ENCODE measurements at places on chromosomes 1 and 21.

DNA sequence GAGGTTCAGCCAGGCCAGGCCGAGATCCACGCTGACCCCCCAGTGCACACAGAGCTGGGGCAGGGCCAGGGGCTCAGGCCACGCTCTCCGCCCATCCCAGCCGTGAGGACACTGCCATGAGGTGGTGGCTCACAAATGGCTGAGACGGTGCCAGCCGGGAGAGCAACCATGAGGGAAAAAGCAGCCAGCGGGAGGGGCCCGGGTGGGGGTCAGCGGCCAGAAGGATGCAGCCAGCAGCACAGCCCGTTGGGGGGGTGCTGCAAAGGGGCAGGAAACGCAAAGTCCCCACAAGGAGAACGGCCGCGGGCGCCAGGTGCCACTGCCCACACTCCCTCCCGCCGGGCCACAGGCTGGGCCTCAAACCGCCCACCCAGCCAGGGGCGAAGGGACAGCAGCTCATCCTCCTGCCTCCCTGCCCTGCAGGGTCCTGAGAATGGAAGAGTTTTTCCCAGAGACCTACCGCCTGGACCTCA, 8.3 kb downstream of the TTLL10 start:
- DNase-seq: no peak

GRCh38 chr21:31952828-31953227, 80.0 kb downstream of the HUNK start:
- DNase-seq: no peak

GRCh38 chr1:236808564-236809130, 13.6 kb downstream of the MTR start:
- DNase-seq: no peak

- peak; percentile 54 for DNase-seq
These were observed 54.3 kb downstream of the ADARB1 start for GRCh38 chr21:45128613-45129188.

DNA sequence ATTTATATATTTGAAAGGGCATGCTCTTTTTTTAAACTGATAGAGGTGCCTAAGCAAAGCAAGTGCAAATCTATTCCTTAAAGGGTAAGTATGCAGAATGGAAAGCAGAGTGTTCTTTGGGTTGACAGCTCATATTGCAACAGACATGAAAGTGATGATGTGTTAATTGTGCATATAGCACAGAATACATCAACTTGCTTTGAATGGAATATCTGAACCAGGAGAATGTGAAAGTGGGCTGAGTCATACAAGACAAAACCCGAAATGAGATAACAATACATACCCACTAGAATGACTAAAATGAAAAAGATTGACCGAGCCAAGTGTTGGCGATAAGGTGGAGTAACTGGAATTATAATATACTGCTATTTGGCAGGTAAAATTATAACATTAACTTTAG, 4.3 kb downstream of the CR1 start:
- no peak for DNase-seq

- DNase-seq: peak; percentile 37
These were observed 3.1 kb upstream of the YRDC start for GRCh38 chr1:37811027-37811655.

DNA sequence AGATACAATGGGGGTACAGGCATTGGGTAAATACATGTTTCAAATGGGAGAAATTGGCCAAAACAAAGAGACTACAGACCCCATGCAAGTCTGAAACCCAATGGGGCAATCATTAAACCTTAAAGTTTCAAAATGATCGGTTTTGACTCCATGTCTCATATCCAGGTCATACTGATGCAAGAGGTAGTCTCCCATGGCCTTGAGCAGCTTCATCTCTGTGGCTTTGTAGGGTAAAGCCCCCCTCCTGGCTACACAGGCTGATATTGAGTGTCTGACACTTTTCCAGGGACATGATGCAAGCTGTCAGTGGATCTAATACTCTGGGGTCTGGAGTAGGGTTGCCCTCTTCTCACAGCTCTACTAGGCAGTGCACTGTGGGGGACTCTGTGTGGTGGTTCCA, 286.1 kb downstream of the LRRIQ3 start:
- DNase-seq: no peak

DNA sequence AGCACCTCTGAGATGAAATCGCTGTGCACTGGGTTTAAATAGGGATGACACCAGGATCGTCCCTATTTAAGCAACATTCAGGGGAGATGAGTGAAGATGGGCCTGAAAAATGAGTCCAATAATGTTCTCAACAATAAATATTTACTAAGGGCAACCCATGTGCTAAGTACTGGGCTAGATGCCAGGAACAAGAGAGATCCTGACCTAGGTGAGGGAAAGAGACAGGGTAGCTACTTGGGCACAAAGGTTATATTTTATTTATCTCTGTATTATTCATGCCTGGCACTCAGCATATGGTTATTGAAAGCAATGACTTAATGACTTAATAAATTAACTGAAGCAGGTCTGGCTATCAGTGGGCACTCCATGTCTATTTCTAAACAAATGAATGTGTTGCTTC, 27.4 kb upstream of the AVPR1B start:
- no peak for DNase-seq

GRCh38 chr1:235563513-235564061, 59.3 kb upstream of the B3GALNT2 start:
- DNase-seq: no peak

GRCh38 chr1:206029484-206029883, 5.8 kb upstream of the CTSE start:
- no peak for DNase-seq

DNA sequence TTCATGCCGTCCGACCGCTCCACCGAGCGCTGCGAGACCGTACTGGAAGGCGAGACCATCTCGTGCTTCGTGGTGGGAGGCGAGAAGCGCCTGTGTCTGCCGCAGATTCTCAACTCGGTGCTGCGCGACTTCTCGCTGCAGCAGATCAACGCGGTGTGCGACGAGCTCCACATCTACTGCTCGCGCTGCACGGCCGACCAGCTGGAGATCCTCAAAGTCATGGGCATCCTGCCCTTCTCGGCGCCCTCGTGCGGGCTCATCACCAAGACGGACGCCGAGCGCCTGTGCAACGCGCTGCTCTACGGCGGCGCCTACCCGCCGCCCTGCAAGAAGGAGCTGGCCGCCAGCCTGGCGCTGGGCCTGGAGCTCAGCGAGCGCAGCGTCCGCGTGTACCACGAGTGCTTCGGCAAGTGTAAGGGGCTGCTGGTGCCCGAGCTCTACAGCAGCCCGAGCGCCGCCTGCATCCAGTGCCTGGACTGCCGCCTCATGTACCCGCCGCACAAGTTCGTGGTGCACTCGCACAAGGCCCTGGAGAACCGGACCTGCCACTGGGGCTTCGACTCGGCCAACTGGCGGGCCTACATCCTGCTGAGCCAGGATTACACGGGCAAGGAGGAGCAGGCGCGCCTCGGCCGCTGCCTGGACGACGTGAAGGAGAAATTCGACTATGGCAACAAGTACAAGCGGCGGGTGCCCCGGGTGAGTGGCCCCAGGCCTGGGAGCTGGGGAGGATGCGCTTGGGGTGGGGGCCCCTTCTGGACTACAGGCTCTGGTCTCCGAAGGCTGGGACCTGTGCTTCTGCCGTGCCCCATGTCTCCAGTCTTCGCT, 1.1 kb downstream of the SKI start:
- no peak for DNase-seq

DNA sequence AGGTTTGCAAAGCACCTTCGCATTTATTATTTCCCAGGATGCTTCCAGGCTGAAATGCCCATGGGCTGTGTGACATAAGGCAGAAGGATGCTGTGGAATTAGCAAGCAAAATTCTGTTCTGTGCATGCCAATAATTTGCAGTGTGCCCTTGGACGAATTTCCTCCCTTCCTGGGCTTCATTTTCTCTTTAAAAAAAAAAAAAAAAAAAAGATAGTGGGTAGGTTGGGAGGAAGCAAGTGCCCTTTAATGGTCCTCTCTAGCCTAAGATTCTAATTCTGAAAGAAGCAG, 2.5 kb upstream of the ID3 start:
- DNase-seq: no peak

- no peak for DNase-seq
These were observed 8.3 kb downstream of the TTC22 start for GRCh38 chr1:54792686-54793282.

- no peak for DNase-seq
These were observed 258.5 kb downstream of the OMA1 start for GRCh38 chr1:58287894-58288623.

DNA sequence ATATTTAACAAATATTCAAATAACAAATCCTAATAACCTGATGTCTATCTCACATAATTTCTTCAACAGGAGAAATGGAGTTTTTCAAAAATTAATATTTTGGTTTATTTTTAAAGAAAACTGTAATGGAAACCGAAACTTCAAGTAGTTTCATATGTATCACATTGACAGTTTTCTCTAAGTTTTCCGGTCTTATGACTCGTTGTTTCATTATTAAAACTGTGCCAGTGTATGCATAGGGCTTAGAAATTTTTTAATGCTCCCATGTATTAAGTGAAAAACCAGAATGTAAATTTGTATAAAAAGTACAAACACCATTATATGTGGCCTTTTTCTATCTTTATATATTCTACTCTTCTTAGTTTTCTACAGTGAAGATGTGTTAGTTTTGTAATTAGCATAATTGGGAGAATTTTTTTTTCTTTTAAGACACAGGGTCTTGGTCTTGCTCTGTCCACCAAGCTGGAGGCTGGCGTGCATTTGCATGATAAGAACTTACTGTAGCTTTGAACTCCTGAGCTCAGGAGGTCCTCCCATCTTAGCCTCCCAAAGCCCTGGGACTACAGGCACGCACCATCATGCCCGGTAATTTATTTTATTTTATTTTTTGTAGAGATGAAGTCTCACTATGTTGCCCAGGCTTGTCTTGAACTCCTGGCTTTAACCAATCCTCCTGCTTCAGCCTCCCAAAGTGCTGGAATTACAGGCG, 43.9 kb upstream of the SAMSN1 start:
- no peak for DNase-seq

DNA sequence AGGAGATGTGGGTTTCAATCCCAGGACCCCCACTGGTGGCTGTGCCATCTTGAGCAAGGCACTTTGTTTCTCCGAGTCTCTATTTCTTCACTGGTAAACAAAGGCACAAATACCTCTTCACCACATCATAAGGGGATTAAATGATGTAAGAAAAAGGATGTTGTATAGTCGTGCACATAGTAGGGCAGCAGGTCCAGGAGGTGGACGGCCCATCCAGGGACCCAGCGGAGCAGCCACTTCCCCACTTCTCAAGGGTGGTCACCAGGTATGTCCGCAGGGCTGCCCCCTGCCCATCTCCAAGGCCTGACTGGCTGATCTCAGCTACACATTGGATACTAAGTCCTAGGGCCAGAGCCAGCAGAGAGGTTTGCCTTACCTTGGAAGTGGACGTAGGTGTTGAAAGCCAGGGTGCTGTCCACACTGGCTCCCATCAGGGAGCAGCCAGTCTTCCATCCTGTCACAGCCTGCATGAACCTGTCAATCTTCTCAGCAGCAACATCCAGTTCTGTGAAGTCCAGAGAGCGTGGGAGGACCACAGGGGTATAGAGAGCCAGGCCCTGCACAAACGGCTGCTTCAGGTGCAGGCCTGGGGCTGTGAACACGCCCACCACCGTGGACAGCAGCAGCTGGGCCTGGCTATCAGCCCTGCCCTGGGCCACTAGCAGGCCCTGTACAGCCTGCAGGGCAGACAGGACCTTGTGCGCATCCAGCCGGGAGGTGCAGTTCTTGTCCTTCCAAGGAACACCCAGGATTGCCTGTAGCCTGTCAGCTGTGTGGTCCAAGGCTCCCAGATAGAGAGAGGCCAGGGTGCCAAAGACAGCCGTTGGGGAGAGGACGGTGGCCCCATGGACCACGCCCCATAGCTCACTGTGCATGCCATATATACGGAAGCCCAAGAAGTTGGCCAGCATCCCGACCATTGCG, 4.0 kb downstream of the AGT start:
- no peak for DNase-seq

DNA sequence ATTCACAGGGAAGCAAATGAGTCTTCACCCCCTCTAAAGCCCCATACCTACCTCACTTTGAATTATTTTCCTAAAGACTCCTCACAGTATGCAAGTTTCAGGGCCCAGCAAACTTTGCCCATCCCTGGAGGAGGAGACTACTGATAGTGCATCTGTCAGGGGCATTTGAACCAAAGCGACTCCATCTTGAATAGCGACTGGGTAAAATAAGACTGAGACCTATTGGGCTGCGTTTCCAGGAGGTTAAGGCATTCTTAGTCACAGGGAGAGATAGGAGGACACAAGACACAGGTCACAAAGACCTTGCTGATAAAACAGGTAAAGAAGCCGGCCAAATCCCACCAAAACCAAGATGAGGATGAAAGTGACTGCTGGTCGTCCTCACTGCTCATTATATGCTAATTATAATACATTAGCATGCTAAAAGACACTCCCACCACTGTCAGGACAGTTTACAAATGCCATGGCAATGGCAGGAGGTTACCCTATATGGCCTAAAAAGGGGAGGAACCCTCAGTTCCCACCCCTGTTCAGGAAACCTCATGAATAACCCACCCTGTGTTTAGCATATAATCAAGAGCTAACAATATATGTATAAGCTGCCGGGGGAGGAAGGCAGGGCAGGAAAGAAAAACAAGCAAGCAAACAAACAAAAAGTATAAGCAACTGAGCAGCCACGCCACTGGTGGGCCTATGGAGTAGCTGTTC, 3.3 kb upstream of the PKNOX1 start:
- DNase-seq: no peak

GRCh38 chr1:188281921-188282320, 1453.2 kb downstream of the PLA2G4A start:
- DNase-seq: no peak

GRCh38 chr1:61981870-61982660, 212.6 kb upstream of the L1TD1 start:
- no peak for DNase-seq

DNA sequence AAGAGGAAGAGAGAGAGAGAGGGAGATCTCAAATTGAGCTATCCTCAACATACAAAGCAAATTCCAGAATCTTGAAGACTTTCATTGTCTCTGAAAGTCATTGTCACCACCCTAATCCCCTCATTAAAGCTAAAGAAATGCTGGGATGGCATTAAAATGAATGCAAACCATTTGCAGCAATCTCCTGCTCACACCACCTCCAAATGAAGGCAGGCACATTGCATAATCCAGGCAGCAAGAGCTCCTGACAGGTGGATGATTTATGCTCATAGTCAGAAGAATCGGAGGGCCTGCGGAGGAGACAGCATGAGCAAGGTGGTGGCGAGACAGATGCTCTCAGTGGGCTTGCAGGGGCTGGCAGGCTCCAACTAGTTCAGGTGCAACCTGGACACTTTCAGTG, 90.2 kb downstream of the ESRRG start:
- no peak for DNase-seq

GRCh38 chr1:214205053-214205452, 75.9 kb upstream of the SMYD2 start:
- no peak for DNase-seq

- peak; percentile 52 for DNase-seq
These were observed 51.9 kb upstream of the LPAR3 start for GRCh38 chr1:84944767-84945486.

- no peak for DNase-seq
These were observed 61.4 kb upstream of the CXADR start for GRCh38 chr21:17451364-17451891.

GRCh38 chr1:23807453-23807852, 6.9 kb upstream of the GALE start:
- DNase-seq: no peak

GRCh38 chr1:192539297-192540092, 36.1 kb upstream of the RGS1 start:
- no peak for DNase-seq

All from activated CD8-positive, alpha-beta memory T cell treated with anti-CD3 and anti-CD28 coated beads for 4 hours (primary cell).